Tibial nerve (tissue), 4 donors: ENCODE measurements at places on chromosomes 13 and 19. TPM values are rescaled to one million over a fixed set of nuclear protein-coding genes. Genes with fewer than 3 reads are reported as not detected.

DNA sequence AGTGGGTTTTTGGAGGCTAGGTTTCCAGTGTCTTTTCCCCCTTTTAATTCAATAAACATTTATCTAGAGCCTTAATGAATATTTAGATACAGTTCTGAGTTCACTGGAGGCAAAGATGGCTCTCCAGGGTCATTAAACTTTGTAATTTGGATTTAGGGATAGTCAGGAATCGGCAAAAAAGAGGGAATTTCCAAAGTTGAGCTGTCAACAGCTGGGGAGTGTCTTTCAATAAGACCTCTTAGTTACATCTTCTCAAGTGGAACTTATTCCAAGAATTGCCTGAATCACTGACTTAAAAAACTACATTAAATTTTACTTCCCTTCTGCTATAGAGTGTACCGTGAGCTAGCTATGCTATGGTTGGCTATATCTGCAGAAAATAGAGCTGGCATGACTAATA, 2.0 kb downstream of the LRCH1 start:
- no peak for DNase-seq

KLK12 gene
- total RNA-seq: not detected

SYCN gene
- total RNA-seq: 1.3 TPM

DNA sequence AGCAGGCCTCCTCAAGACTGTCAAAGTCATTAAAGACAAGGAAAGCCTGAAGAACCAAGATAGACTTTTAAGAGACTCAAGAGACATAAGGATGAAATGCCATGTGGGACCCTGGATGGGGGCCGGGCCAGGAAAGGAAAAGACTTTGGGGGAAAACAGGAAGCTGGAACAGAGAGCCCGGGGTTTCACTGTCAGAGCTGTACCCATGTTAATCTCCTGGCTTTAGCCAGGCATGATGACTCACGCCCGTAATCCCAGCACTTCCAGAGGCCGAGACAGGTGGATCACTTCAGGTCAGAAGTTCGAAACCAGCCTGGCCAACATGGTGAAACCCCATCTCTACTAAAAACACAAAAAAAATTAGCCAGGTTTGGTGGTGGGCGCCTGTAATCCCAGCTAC, 5.6 kb upstream of the KLF16 start:
- DNase-seq: no peak

TMPRSS9 gene
- total RNA-seq: not detected

GRCh38 chr13:80504453-80504852, 163.5 kb upstream of the SPRY2 start:
- no peak for DNase-seq

ZNF524 gene
- 30.0 TPM for total RNA-seq

IL12RB1 gene
- total RNA-seq: 1.2 TPM

DCT gene
- total RNA-seq: 3.9 TPM

DNA sequence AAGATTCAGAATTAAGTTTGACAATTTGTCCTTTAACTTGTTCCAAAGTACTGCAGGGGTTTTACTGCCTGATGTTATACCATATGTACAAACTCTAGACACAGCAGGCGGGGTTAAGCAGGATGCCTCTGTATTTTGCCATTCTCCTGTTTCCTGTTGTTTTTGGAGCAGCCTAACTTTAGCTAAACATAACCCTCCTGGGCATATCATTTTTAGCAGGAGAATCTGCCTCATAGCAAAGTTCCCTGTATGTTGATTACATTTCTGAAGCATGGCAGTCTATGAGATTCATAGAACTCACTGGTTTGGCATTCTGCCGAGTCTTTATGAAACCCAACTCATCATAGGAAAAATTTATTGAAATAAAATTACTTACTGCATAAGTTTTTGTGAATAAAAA, 5.2 kb downstream of the LHFPL6 start:
- no peak for DNase-seq

GRCh38 chr13:113152691-113152983, 5.8 kb upstream of the PROZ start:
- DNase-seq: no peak

USHBP1 gene
- total RNA-seq: 5.9 TPM

APLP1 gene
- total RNA-seq: 9.8 TPM

ICAM5 gene
- total RNA-seq: 1.2 TPM

DNA sequence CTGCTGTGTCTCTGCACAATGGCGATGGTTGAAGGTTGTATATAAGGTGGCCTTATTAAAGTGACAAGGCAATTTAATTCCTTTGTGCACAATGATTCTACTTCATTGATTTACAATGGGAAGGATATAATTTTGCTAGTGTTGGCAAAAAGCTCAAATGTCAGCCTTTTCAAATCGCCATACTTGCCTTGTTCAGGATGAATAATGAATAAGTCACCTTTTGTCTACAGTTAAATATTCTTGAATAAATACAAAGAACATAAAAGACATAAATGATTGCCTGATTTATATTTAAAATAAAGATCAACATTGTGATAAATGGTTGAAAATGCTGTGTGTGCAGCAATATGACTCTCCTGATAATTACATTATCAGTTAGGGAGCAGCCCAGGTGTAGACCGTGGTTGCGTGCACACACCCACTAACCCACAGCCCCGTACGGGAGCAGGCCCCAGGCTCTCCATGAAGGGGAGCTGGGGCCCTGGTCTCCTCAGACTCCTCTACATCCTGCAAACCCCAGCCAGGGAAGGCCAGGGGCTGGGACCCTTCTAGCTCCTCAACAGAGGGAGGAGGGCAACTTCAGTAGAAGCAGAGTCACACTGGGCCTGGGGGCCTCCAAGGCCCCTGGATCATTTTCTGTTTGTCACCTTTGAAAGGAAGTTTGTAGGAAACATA, 64.9 kb downstream of the TEX29 start:
- no peak for DNase-seq

SWSAP1 gene
- total RNA-seq: 2.3 TPM

- DNase-seq: no peak
Measured at GRCh38 chr13:111533900-111534683, 213.7 kb downstream of the TEX29 start.

DNA sequence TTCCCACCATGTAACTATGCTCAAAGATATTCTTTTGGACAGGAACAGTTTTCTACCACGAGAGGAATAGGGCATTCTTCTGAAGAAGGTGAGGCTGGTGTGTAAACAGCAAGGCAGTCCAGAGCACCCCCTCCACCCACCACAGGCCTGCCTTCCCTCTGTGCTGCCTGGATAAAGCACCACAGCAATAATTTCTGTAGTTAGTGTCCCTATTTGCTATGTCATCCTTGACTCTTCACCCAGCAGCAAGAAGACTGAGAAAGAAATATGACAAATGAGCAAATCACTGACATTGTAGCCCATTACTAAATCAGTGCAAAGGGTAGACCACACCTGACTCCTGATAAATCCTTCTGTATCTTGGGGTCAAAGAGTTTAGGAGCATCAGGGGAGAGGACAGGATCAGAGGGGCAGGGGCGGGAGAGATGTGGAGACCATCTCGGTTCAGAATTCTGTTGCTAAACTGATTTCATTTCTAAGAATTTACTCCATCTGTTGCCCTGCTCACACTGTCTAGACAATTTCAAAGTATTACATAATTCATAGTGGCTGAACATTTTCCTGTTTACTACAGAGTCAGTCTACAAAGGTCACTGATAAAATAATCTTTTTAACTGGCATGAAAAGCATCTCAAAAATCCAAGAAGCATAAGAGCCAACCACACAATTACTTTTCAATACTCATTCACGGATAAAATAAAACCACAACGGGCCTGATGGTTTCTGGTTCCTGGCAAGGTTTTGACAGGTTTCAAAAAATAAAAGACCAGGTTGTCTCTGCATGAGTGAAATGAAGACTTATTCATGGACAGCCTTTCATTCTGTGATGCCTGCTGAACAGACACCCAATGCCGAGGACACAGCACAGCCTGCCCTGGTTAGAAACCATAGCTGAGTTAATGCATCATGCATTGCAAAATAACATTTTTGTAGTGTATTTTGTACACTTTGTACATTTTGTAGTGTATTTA, 88.4 kb upstream of the IRS2 start:
- no peak for DNase-seq

FGF21 gene
- not detected for total RNA-seq

VSTM1 gene
- not detected for total RNA-seq

ATP7B gene
- 5.1 TPM for total RNA-seq

DNA sequence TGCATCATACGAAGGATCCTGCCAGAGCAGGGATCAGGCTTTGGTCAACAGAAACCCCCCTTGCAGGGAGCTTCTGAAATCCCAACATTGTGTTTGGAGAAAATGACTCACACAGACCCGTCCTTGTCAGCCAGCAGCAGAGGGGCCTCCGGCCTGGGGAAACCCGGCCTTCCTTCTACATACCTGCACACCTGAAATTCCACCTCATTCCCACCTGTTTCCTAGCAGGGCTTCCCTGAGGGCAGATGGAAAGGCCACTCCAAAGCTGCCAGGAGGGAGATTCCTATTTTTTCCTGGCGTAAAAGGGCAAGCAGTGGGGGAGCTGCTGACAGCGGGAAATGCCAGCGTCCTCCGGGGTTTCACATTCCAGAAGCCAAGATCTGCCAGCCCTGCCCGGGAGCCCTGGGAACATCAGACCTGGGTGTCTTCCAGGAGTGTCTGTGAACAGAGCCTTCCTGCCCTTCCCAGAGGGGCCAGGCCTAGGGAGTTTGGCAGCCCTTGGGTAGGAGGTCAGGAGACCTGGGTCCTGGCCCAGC, 3.0 kb upstream of the IGFL1 start:
- DNase-seq: no peak

CCDC70 gene
- not detected for total RNA-seq

DNA sequence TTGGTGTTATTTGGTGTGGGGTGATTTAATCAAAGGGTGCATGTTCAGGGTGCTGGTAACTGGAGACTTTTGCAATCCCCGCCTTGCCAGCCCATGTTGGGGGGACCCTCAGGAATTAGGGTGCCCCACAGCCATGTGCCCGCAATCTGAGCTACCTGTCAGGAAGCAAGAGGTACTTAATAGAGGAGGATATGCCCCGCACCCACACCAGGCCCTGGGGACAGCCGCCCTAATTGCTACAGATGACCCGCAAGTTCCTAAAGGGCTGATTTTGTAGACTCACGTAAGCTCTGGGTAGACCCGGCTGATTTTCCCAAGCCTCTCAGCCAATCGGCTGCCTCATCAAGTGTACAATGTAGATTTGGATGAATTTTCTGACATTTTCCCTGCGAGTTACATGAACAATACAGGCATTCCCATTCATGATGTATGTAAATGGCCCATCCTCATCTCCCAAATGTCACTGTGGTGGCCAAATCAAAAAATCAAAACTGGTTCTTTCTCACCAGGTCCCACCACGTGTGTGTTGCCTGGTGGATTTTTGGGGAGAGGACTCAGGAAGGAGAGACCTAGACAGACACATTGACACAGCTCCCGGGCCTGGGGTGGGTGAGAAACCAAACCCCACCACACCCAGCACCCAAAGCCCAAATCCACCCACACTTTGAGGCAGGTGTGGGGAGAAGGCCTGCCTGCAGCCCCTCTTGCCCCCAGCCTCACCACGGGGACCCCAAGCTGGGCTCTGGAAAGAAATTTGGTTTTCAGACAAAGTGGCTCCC, 119.2 kb upstream of the SPACA7 start:
- DNase-seq: no peak

PLIN5 gene
- total RNA-seq: 12.6 TPM

RASGRP4 gene
- 7.5 TPM for total RNA-seq

ZNF433 gene
- 8.0 TPM for total RNA-seq

DNA sequence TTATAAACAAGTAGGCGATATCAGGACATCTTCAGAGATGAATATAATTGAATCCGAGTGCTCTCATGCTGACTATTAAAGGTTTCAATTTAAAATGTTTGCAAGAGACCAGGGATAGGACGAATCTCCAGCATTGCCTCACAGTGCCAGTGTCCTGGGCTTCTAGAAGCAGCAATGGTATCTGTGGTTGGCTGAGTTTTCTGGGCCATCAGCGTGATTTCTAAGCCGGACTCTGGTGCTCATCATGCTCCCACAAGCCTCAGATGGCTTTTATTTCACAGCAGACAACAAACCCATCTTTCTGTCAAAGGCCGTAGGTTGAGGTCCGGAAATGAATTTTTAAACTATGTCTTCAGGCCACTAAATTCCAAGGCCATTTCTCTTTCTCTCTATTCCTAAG, 187.7 kb downstream of the FOXO1 start:
- no peak for DNase-seq

DNA sequence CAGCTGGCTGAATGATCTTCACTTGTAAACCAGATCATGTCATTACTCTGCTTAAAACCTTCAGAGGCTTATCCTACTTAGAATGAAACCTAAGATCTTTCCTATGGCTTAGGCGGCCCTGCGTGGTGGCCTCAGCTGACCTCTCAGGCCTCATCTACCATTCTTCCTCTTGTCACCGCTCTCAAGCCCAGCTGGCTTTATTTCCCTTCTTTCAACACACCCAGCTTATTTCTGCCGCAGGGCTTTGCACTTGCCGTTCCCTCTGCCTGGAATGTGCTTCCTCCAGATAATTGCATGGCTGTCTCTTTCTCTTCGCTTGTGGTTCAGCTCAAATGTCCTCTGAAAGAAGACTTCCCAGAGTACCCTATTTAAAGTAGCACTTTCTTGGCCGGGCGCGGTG, 3.6 kb upstream of the ASF1B start:
- DNase-seq: no peak

DNA sequence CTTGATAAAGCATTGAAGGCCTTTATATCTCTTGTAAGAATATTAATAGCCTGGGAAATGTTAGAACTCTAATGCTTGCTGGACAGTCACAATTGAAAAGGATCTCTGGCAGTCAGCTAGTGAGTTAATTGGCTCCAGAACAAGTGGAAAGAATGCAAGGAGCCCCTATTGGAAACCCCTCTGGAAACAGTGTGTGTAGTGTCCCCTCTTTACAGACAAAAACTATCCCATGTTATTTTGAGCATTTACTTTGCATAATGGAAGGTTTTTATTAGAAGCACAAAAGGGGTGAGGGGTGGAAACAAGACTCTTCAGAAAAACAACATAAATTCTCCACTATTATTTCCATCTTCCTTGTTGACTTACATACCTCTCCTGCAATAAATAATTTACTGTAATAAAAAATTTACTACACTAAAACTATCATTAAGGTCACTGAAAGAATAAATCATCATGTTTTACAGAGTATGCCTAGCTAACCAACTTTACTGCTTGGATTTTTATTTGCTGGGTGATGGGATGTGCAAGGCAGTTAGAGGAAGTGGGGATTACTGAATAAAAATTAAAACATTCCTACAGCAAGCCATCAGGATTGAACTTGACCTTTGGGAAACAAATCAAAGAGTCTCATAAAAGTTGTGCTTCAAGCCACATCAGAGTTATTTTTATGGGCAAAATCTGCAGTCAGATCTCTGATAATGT, 610.4 kb downstream of the TBC1D4 start:
- no peak for DNase-seq

GRCh38 chr13:105805892-105806627, 729.4 kb downstream of the EFNB2 start:
- DNase-seq: no peak

UBE2M gene
- total RNA-seq: 18.4 TPM

SNAPC2 gene
- total RNA-seq: 26.4 TPM

OR7A5 gene
- 0.22 TPM for total RNA-seq

- no peak for DNase-seq
Measured at GRCh38 chr13:79442221-79442620, 36.2 kb upstream of the RBM26 start.

NLRP13 gene
- not detected for total RNA-seq

DNA sequence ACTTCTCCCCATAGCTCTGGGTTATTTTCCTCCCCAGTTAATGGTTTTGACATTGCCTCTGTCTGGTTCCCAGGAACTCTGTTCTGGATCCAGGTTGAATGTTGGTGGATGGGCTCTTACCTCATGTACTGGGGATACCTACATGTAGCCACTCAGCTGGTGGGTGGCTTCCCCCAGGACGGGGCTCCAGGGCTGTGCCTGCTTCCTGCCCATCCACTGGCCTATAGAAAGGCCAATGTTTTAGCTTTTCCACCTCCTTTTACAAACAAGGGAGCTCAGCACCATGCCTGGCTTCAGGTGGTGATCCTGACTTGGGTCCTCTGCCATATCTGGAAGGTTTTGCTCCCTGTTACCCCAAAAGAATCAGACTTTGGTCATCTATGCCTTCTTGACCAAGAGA, 120.2 kb downstream of the AKAP11 start:
- DNase-seq: no peak
